Activated effector memory CD4-positive, alpha-beta T cell treated with Interleukin-2 at 50 U/mL for 16 hours (primary cell): ENCODE measurements at places on chromosomes 16 and 17.

- DNase-seq, result no peak
Measured at GRCh38 chr16:50464325-50465290, 83.6 kb upstream of the NKD1 start.

- DNase-seq, result no peak
Measured at GRCh38 chr17:15256689-15257088, 8.4 kb downstream of the PMP22 start.

DNA sequence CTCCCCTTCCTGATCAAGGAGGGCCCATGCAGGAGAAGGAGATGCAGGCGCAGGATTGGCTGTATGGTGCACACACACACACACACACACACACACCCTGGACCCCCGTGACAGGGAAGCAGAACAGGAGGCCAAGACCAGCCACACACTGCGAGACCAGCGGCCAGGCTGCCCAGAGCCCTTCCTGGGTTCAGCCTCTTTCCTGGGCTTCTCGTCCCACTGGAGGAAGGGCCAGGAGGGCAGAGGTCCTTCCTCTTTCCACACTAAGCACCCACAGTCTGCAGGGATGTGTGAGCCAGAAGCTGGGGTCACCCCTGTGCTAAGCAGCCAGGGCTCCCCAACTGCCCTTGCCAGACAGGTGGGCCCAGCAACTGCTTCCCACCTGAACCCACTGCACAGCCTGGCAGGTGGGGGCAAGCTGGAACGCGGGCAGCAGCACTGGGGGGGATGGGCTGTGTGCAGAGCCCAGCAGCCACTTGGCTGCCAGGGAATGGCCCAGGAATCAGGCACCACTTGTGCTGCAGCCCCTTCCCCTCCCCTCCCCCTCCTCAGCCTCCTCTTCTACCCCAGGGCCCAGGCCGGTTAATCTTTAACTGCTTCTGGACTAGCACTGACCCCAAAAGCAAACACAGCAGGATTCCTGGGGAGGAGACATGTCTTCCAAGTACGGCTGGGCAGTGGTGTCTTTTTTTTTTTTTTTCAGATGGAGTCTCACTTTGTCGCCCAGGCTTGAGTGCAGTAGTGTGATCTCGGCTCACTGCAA, 44.6 kb upstream of the SLC38A10 start:
- DNase-seq, result no peak

GRCh38 chr16:72099377-72099818, 5.8 kb downstream of the DHX38 start:
- no peak for DNase-seq

- DNase-seq, result no peak
Measured at GRCh38 chr16:80441935-80442334, 98.9 kb upstream of the DYNLRB2 start.
